ENCODE measurements at places on chromosomes 4 and X.

DNA sequence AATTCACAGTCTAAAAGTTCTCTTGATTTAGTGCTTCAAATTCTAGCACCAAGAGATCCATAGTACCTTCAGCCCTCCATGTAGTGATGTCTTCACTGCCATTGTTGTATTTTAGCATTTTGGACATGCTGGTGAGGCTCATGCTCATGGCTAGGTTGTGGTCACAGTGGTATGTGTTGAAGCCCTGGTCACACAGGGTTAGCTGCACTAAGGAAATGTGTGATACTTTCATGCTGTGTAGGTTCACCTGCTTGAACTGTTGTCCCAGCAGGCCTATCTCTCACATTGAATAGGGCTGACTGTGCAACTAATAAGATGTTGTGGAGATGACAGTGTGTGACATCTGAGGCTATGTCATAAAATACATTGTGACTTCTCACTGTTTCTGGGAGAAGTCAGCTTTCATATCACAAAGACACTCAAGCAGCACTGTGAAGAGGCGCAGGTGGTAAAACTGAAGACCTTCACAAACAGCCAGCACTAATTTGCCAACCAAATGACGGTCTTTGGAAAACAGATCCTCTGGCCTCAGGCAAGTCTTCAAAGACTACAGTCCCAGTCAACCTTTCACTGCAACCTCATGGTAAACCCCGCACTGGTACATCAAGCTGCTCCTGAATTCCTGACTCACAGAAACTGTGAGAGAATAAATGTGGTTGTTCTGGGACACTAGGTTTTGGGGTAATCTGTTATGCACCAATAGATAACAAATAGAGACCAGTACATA lies 17.4 kb upstream of the ADH4 start:
- no peak for DNase-seq

DNA sequence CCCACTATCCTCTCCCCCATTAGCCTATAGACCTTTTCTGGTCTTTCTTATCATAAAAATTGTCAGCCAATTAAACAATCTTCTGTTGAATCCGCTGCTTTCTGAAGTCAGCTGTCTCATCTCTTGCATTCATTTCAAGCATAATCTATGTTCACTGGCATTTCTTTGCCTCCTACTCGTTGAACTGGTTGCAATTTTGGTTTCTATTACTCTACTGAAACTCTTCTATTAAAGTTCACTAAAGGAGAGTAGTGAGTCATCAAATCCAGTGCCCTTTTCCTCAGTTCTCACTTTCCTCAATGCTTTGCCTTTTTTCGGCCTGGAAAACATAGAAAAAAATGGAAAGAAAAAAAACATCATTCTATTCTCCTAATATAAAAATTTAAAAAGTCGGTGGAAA lies 23.9 kb upstream of the CXCL13 start:
- DNase-seq = no peak

GRCh38 chrX:25337841-25338240 lies 322.1 kb upstream of the ARX start:
- no peak for DNase-seq

GRCh38 chrX:31376408-31377022 lies 304.7 kb upstream of the FTHL17 start:
- DNase-seq = no peak

- no peak for DNase-seq
Observed at GRCh38 chr4:101229116-101229515, 118.2 kb downstream of the PPP3CA start.

- DNase-seq = no peak
Observed at GRCh38 chr4:136731025-136731424, 801.3 kb downstream of the PCDH18 start.

DNA sequence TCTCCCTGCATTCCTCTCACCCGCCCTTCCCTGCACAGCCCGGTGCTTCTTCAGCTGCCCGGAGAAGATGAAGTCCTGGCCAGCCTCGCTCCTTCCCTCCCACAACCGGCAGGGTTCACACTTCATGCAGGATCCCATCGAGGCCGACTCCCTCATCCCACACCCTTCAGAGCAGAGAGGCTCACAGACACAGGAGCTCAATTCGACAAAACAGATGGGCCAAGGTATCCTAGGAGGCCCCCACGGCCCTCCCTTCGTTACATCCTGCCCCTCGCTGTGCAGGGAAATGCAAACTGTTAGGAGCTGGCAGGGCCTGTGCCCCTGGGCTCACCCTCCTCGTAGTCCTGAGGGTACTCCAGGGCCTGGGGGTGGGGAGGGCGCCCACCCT lies 238.1 kb downstream of the DHRSX start:
- no peak for DNase-seq

DNA sequence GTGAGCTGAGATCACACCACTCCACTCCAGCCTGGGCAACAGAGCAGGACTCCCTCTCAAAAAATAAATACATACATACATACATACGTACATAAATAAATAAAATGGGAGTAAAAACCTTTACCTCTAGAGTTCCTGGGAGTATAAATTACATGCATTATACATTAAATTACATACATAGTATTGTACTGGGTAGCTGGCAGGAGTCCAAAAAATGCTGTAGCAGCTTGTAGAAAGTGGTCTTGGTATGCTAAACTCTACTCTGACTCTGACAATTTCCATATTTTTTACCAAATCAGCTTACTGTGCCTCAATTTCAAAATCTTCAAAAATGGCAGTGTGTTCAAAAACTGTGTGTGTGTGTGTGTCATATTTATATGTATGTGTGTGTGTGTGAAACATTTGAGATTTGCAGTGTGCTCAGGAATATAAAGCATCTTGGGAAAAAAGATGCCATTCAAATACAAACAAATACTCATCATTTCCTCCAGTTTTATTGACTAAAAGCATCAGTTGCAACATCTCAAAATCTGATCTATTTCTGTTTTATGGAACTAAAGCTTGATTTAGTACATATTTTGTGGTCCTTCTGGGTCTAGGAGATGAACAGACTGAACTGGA lies 171.7 kb downstream of the SHROOM3 start:
- DNase-seq = no peak

GRCh38 chr4:86338989-86339388 lies 20.9 kb downstream of the MAPK10 start:
- DNase-seq = peak; percentile 45

GRCh38 chr4:52635560-52635959 lies 23.5 kb downstream of the USP46 start:
- no peak for DNase-seq

DNA sequence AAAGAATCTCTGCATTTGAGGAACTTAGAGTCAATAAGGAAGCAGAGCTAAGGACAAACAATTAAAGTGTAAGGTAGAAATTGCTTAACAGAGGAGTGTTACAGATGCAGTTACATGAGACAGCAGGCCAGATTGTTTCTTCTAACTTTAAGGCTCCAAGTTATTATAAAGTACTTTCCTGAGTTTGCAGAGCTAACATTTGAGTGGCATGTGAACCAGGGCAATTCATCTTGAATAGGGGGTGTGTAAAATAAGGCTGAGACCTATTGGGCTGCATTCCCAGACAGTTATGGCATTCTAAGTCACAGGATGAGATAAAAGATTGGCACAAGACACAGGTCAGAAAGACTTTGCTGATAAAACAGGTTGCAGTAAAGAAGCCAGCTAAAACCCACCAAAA lies 7.6 kb upstream of the LNX1 start:
- DNase-seq = no peak

DNA sequence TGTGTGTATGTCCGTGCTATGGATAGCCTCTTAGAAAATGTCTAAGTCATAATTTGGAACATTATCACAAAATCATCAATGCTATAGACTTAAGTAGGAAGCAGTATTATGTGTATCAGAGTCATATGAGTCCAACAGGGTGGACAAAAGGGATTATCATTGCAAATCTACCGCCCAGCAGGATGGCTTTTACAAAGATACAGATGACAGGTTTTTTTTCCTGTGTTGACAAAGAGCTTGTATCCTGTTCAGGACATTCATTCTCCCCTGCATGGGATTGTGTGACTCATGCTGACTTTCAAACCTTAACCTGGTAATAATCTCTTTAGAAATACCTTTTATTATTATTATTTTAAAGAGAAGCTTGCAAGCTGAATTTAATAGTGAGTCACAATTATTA lies 310.3 kb upstream of the GNPDA2 start:
- DNase-seq = no peak

GRCh38 chrX:43349363-43349762 lies 306.7 kb upstream of the MAOA start:
- DNase-seq = peak; percentile 1

- no peak for DNase-seq
Observed at GRCh38 chr4:7902101-7902553, 37.5 kb downstream of the AFAP1 start.

DNA sequence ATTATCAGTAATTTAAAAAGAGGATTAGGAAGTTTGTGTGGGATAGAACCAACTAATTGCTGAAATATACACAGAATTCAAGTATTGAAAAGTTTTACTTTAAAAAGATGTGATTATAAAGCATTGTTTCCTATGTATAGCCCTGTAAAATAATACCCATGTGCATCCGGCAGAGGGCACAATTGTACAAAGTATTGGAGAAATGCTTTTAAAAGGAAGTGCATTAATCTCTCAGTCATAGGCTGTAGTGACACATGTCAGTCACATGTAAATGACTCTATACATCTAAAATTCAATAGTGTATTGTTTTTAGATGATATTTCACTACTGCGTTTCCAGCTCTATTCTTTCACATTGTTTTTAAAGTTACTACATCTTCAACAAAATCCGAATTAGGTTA lies 9.7 kb upstream of the GEMIN8 start:
- DNase-seq = peak; percentile 20

DNA sequence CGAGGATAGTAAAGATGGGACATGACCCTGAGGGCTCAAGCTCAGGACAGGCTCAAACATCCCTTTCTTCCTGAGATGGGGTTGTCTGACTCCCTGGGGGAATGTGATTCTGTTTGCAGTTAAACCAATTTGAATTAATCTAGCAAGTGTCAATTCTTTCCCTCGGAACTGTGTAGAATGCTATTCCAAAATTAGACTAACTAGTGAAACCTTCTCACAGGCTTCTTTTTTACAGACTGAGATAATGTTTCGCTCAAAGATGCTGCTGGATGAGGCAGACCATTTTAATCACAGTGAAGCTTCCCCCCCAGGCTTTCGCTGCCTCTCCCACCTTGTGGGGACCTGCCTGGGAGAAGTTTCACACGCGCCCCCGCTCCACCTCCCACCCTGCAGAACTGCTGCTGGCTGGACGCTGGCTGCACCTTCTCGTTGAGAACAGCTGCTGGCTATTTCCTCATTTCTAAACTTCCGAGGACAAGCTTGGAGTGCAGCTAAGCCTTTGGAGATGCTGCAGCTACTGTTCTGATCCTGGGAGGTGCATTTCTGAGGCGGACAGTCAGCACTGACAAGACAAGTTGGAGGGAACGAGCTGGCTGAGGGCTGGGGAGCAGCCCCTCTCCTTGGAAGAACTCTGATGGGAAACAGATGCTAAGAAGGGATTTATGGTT lies 297.8 kb downstream of the RAPGEF2 start:
- no peak for DNase-seq

DNA sequence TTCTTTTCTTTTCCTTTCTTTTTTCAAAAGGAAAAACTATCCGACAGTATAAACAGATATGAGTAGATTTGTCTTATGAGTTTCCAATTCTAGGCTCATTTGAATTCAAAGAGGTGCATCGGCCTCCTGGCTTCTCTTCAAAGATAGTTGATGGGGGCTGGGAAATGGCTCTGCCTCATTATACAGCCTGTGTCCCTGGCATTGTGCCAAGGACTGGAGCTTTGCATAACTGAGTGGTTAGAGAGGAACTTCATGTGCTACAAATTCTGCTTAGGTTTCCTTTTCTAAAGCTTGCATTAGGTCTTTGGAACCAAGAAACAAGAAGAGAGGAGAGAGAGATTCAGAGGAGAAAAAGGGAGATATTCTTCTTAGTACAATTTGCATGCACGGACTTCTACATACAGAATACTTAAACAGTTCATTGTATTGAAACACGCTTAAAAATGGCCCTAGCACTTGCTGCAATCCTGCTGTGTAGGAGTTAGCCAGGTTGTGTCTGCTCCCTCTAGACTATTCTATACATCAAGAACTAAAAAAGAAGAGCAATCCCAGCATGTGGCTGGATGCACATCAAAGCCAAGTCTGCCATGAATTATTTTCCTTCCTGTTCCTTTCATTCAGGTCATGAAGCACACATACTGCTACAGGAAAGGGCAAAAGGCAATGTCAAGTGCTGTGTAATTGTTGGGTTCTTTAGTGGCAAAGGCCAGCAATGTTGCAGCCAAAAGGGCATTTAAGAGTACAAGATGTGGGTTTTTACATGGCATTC lies 70.9 kb downstream of the INTS12 start:
- DNase-seq = no peak

DNA sequence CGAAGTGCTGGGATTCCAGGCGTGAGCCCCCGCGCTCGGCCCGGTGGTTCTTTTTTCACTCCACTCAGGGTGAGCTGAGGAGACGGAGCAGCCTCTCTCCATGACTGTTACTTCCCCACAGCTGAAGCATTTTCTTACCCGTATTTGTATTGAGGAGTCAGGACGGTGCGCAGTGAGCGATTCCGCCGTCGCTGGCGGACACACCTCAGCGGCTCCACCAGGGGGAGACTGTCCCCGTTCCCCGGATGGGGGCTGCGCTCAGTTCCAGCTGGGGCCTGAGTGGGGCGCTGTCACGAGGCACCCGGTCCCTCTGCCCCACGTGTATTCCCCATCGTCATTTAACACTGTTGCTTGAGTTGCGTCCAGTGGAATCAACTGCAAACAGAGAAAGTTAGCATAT lies 844.0 kb upstream of the FRG1 start:
- DNase-seq = no peak

DNA sequence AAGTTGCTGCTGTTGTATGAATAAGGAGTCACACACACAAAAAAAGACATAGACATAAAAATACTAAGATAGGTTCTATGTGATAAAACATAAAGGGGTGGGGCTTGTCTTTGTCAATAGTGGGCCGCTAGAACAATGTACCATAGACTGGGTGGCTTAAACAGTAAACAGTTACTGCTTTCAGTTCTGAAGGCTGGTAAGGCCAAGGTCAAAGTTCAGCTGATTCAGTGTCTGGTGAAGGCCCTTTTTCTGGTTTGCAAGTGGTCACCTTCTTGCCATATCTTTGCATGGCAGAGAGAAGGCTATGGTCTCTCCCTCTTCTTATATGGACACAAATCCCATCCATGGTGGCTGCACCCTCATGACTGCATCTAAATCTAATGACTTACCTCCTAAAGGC lies 1980.7 kb downstream of the PCDH7 start:
- no peak for DNase-seq

- DNase-seq = peak; percentile 64
Observed at GRCh38 chr4:52234561-52235440, 183.7 kb downstream of the SPATA18 start.

DNA sequence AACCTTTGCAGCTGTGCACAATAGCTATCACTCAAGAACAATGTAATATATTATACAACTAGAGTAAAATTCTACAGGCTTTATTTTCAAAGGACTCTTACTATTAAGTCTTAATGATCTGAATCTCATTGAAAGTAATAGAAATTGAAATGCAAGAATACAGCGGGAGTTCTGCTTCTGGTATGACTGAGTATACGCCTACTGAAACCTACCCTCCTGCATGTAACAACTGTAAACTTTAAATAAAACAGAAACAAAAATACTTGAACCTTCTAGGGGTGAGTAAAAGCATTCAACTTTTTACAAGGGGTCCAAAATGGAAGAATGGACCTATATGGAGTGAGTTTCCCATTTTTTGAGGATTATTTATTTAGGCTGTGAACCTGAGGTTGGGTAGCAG lies 13.5 kb downstream of the DCHS2 start:
- no peak for DNase-seq

- no peak for DNase-seq
Observed at GRCh38 chr4:158327525-158327924, 117.2 kb downstream of the TMEM144 start.
